PC-9 (cell line): ENCODE measurements at places on chromosomes 3 and 15. TPM values are rescaled to one million over a fixed set of nuclear protein-coding genes. Genes with fewer than 3 reads are reported as not detected.

CMTM8 gene
- total RNA-seq: 16.8 and 17.8 TPM in 2 replicates

FES gene
- 2.1 and 3.8 TPM in 2 replicates for total RNA-seq

PLEKHO2 gene
- total RNA-seq: 7.5 and 7.9 TPM in 2 replicates

PPM1L gene
- 5.0 and 5.1 TPM in 2 replicates for total RNA-seq

SLC12A1 gene
- not detected in 2 replicates for total RNA-seq

- no peak for DNase-seq
Measured at GRCh38 chr3:57160076-57160764, 4.9 kb downstream of the IL17RD start.

GRCh38 chr3:119826711-119827608 is 45.1 kb downstream of the NR1I2 start:
- no peak for DNase-seq

GRCh38 chr3:121529308-121529707 is 16.5 kb downstream of the POLQ start:
- no peak for DNase-seq

GRCh38 chr3:191401775-191402357 is 59.1 kb upstream of the PYDC2 start:
- no peak for DNase-seq

- DNase-seq: peak; percentile 58
Measured at GRCh38 chr3:150319900-150320299, 88.2 kb upstream of the TSC22D2 start.

DNA sequence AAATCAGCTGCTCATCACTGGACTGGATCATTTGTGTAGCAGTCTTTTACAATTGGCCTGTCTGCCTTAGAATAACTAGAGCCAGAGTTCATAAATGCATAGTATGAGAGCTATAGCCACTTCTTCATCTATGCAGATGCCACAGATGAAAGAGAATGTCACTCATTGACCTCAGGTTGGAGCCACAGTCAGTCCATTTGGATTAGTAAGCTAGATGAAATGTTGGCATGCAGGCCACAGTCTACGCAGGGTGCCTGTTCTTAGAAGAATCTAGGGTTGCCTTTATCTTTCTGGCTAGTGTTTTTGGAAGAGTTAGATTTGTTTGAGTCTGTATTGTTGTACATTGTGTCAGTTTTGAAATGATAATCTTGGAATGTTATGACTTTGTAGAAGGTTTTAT is 25.4 kb upstream of the EDEM1 start:
- DNase-seq: peak; percentile 67

DNA sequence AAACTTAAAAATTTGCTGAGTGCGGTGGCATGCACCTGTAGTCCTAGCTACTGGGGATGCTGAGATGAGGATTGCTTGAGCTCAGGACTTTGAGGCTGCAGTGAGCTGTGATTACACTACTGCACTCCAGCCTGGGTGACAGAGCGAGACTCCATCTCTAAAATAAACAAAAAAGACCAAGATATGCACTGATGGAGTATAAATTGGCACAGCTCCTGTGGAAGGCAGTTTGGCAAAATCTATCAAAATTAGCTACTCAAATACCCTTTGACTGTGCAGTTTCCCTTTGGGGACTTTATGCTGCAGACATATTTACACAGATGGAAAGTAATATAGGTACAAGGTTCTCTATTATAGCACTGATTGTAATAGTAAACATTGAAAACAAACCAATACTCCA is 18.1 kb upstream of the U2SURP start:
- no peak for DNase-seq

- no peak for DNase-seq
Measured at GRCh38 chr3:50450209-50450921, 53.1 kb downstream of the CACNA2D2 start.

DNA sequence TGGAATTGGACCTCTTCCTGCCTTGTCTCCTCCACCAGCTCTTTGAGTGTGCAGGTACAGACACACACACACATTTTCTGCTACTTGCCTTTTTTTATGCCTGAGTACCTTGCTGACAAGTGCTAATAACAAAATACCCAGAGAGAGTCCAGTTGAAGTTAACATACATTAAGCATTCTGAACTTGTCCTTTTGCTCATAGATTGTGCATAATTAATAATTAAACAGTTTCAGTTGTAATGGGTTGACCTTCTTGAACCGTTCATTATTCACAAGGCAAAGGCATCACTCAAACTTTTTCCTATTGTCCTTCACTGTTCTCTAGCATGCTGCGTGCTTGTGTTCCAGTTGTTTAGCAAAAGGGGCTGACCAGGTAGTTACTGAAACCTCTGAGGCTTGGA is 59.6 kb upstream of the SKOR1 start:
- DNase-seq: no peak

DNA sequence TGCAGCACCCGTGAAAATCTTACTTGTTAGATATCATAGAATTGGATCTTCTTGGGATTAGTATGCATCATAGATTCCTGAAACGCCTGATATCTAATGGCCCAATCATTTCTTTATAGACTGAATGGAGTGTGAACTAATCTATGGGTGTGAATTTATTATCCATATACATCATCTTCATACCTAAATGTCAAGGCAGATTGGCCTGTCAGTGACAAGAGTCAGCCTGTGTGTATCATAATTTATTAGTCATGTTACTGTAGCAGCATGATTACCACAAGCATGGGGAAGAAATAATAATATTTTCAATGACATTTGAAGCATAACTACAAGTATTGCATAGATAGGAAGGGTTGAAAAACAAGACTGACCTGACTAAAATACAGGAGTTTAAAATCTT is 235.8 kb downstream of the RAP2B start:
- no peak for DNase-seq

GRCh38 chr3:77191014-77191413 is 151.1 kb downstream of the ROBO2 start:
- no peak for DNase-seq

- DNase-seq: no peak
Measured at GRCh38 chr3:71702131-71703024, 22.8 kb downstream of the EIF4E3 start.

DNA sequence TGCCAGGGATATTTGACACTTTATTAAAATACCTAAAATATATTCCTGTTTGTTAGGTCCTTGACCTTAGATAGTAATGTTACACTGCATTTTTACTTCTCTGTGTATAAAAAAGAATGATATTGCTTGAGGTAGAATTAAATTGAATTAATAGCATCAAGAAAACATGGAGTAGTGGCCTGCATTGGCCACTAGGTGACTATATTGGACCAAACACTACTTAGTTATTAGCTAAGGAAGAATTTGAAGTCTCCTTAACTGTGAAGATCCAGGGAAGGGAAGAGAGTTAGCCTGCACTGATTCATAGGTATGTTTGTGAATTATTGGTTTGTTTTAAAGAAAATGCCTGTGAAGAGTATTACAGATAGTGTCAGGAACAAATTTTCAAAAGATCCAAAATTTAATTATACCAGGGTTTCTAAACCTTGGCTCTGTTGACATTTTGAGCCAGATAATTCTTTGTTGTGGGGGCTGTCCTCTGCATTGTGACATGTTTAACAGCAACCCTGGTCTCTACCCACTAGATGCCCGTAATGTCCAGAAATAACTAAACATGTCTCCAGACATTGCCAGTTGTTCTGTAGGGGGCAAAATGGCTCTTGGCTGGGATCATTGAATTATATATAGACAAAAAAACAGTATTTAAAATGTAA is 103.6 kb upstream of the THSD4 start:
- peak; percentile 21 for DNase-seq

- DNase-seq: no peak
Measured at GRCh38 chr3:177385831-177386301, 188.6 kb upstream of the TBL1XR1 start.

DNA sequence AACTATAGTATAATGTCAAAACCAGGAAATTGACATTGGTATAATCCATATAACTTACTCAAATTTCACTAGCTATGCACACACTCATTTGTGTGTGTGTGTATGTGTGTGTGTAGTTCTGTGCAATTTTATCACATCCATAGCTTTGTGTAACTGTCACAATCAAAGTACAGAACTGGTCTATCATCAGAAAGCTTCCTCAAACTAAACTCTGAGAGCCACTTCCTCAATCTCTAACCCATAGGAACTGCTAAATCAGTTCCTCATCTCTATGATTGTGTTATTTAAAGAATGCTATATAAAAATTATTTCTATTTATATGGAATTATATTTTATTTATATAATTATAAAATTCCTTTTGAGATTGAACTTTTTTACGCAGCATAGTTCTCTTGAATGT is 18.1 kb downstream of the LNP1 start:
- no peak for DNase-seq

DNA sequence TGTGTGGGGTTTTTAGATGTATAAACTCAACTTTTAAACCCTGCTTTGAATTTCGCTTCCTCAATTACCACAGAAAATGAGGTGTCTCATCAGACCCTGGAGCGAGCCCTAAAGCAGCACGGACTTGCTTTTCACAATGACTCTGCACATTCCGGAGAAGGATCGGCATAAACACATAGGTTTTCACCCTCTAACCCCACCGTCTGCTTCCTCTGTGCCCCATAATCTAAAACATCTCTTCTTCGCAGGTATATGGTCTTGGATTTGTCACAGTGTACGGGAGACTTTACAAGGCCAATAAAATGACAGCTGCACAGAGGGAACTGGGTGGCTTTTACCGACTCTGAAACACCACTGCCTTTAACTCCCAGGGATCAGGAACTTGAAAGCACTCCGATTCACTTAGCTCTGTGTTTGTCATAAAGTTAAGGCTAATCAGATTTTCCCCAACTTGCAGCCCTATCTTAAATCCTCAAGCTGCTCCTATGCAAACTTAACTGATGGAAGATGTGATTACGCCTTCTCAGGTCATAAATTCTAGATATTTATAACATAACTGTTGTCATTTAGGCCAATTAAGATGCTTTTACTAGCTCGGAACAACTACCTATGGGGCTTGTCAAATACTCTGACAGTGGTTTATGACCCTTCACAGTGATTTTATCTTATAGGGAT is 133.4 kb upstream of the WNT5A start:
- peak; percentile 95 for DNase-seq
